ENCODE measurements at places on chromosomes 5 and 9.

GRCh38 chr9:115596021-115596745 is 478.2 kb upstream of the TNC start:
- no peak for DNase-seq

GRCh38 chr5:18203296-18203695 is 569.0 kb downstream of the TAF11L14 start:
- no peak for DNase-seq

DNA sequence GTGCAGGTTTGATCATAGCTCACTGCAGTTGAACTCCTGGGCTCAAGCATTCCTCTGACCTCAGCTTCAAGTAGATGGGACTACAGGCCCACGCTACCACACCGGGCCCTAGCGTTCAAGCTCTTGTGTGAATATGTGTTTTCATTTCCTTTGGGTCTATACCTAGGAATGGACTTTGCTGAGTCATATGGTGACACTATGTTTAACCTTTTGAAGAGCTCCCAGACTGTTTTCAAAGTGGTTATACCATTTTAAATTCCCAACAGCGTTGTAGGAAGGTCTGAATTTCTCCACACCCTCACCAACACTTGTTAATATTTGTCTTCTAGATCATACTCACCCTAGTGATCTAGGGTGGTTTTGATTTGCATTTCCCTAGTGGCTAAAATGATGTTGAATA is 33.5 kb downstream of the FAF2 start:
- DNase-seq: no peak

- no peak for DNase-seq
Measured at GRCh38 chr9:95438561-95439357, 78.0 kb downstream of the PTCH1 start.

GRCh38 chr5:163619951-163620350 is 114.5 kb downstream of the MAT2B start:
- no peak for DNase-seq

- DNase-seq: peak; percentile 80
Measured at GRCh38 chr9:116605904-116606341, 81.2 kb upstream of the TRIM32 start.

DNA sequence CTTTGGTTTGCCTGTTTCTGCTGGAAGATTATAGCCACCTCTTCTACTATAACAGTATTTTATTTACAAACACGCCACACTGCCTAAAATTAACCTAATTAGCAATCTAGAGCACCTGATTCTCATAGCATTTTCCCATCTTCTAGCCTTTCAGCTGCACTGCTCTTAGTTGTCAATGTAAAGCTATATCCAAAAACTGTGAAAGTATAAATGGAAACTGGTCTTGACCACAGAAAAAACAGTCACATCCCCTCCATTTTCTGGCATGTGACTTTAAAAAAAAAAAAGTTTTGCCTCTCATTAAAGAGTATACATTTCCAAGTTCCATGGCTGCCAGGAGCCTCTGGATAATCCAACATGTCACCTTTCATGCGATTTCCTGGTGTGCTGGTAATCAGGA is 287.8 kb downstream of the DTWD2 start:
- no peak for DNase-seq

GRCh38 chr5:122940890-122941289 is 95.5 kb downstream of the SNX24 start:
- no peak for DNase-seq

DNA sequence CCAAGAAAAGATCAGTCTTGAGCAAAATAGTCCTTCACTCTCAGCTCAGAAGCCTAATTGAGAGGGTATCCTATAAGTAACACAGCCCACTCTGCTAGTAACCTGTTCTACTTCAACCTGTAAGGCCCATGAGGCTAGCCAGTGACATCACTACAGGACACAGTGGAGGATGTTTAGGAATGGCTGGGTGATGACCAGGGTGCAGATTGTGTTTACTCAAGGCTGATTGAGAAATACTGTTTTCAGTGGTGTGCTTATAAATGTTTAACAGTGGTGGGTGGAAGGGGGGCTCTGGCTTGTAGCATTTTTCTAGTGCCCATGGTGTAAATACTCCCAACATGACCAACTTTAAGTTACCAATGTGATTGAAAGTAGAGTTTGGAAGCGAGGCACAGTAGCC is 159.8 kb upstream of the CCDC152 start:
- no peak for DNase-seq

GRCh38 chr9:137524161-137524980 is 25.8 kb downstream of the PNPLA7 start:
- DNase-seq: peak; percentile 40

GRCh38 chr5:11329679-11330078 is 568.6 kb upstream of the DAP start:
- DNase-seq: no peak

DNA sequence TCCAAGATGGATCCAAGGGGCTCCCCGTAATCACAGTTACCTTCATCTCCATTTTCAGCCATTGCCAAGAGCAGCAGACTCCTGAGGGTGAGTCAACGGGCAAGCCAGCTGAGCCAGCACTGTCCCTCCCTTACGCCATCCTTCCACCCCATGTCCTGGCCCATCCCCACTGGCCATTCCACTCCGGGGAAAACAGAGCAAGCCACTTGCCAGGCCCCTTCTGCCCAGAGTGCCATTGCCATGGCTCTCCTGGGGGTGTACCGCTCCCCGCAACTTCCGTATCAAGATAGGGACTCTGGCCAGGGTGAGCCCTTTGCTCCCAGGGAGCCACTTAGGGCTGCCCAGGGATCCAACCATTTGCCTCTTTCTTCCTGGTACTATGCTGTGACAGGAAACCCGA is 48.9 kb upstream of the CDKN2AIPNL start:
- DNase-seq: no peak

GRCh38 chr9:136312436-136312835 is 8.5 kb upstream of the CCDC187 start:
- peak; percentile 60 for DNase-seq

GRCh38 chr9:324971-325370 is 110.3 kb downstream of the DOCK8 start:
- DNase-seq: no peak

- DNase-seq: peak; percentile 64
Measured at GRCh38 chr9:78035383-78035993, 3.9 kb upstream of the GNAQ start.

GRCh38 chr5:160269017-160269416 is 39.7 kb downstream of the FABP6 start:
- peak; percentile 94 for DNase-seq

- no peak for DNase-seq
Measured at GRCh38 chr5:95949810-95950209, 11.8 kb downstream of the ELL2 start.

DNA sequence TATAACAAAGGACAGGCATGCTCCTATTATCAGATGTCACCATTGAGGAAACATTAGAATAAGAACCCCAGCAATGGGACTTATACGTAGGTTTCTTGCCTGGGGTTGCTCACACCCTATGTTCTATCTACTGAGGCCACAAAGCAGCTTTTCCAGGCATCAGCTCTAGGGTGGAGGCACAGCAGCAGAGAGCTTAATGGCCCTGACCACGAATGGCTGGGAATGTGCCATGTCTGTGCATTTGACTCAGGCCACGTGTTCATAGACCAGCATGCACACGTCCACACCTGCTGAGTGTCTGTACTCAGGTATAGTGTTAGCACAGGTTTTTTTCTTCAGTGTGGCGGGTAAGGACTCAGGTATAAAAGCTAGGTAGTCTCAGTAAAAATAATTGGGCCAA is 129.4 kb downstream of the AOPEP start:
- no peak for DNase-seq

- no peak for DNase-seq
Measured at GRCh38 chr9:130542457-130543228, 36.7 kb upstream of the FUBP3 start.

DNA sequence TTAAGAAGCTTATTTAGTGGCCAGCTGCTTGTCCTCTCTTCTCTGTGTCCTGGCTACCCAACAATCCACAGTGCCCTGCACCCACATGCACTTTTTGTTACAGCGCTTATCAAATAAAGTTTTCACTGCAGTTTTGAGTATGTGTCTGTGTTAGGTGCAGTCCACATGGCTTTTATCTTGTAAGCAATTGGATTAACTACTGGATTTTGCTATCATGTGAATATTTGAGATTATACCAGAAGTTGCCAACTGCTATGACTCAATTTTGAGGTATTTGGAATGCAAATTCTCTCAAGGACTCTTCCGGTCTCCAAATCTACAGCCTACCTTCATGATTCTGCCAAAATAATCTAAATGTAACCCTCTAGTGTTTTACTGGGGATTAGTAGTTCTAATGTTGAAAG is 690.2 kb downstream of the NR2F1-AS1 start:
- DNase-seq: no peak

All from Right ventricle myocardium inferior (tissue), 1 donor.